ENCODE measurements at places on chromosomes 5 and 9. TPM values are rescaled to one million over a fixed set of nuclear protein-coding genes. Genes with fewer than 3 reads are reported as not detected.

Gene WDR31
- total RNA-seq: 2.1 TPM

Gene ELOVL7
- not detected for total RNA-seq

Gene ZNF883
- total RNA-seq: 1.2 TPM

Gene PCDHB14
- 1.5 TPM for total RNA-seq

Gene CDC20B
- total RNA-seq: not detected

Gene AIF1L
- total RNA-seq: 0.30 TPM

Gene PCDHGB2
- 2.4 TPM for total RNA-seq

Gene GPX8
- 165 TPM for total RNA-seq

Gene OR1Q1
- total RNA-seq: not detected

Gene ADRA1B
- total RNA-seq: under 0.01 TPM
